Activated CD8-positive, alpha-beta memory T cell treated with anti-CD3 and anti-CD28 coated beads for 4 hours (primary cell): ENCODE measurements at places on chromosomes 3 and 15.

DNA sequence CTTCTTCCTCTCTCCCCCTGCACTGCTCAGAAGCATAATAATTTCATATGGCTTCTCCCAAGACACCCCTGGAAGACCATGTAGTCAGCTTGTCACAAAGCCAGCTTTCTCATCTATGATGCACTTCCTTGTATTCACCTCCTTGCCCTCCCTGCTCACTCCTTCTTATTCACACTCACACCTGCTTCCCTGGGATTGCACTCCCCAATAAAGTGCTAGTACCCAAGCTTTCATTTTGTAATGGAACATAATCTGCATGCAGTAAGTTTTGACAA, 76.9 kb upstream of the FRMD4B start:
- DNase-seq, result no peak

DNA sequence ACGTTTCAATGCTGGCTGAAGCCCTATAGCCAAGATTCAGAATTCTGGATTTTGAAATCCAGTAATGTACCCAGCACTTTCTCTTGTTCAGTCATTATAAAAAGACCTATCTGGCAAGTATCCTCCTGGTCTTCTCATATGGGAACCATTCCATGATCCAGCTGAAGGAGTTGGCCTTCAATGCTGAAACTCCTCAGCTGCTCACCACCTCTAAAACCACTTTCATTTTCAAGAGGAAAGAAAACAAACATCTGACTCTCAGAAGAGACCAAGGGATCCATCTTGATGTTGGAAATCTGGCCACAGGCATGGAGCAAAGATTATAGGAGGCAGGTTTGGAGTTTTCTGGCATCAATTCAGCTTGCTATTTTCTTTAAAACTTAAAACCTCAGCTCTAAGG, 235.4 kb downstream of the FMN1 start:
- no peak for DNase-seq

DNA sequence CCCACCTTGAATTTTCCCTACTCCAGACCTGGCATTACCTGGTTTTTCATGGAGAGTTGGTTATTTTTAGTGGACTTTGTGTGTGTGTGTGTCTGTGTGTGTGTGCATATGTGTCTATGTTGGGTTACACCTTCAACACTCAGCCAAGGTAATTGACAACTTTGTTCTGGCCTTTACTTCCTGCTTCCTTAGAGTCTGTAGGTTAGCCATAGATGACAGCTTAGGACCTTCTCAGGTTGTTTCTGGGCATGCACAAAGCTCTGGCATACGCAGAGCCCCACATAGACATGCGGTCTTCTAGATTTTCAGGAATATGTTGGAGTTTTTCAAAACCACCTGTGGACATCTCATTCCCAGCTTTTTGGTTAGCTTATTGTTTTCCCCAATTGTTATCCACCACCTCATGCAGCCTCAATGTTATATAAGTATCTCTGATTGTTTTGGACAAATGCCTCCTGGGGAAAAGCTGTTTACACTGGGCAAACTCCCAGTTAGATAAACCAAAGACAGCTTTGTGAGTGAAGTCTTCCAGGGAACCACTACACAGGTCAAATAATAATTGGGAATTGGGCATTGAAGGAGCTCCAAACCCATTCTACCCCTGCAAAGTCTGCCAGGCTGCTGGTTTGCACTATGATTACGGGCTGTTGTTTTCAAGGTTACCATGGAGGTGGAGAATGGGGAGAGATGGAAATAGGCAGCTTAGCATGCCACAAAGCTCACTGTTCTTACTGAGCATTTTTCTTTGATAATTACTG, 201.2 kb downstream of the ADAMTSL3 start:
- no peak for DNase-seq

GRCh38 chr15:67685008-67685599, 140.2 kb upstream of the SKOR1 start:
- no peak for DNase-seq

DNA sequence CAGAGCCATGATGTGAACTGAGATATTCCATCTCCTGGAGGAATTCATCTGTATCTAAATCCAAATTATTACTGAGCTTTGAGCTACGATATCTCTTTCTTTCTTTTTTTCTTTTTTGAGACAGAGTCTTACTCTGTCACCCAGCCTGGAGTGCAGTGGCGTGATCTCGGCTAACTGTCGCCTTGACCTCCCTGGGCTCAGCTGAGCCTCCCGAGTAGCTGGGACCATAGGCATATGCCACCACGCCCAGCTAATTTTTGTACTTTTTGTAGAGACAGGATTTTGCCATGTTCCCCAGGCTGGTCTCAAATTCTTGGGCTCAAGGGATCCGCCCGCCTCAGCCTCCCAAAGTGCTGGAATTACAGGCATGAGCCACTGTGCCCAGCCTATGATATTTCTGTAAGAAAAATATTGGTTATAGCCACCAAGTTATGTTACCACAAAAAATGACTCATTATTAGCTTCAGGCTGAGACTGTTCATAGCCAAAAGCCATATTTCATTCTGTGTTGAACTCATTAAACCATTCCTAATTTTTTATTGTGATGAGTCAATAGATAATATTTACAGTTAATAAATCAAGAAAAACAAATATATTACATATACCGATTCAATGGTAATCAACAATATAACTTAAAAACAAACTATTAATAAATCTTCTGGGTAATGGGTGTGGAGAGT, 27.1 kb upstream of the SLC30A4 start:
- DNase-seq, result no peak

GRCh38 chr3:155938409-155938808, 68.0 kb downstream of the GMPS start:
- no peak for DNase-seq

- DNase-seq, result no peak
Measured at GRCh38 chr3:141600331-141600730, 113.5 kb downstream of the RASA2 start.

- DNase-seq, result no peak
Measured at GRCh38 chr3:168094580-168094876, 1.2 kb downstream of the GOLIM4 start.

- DNase-seq, result no peak
Measured at GRCh38 chr3:192921793-192922192, 4.1 kb upstream of the MB21D2 start.

DNA sequence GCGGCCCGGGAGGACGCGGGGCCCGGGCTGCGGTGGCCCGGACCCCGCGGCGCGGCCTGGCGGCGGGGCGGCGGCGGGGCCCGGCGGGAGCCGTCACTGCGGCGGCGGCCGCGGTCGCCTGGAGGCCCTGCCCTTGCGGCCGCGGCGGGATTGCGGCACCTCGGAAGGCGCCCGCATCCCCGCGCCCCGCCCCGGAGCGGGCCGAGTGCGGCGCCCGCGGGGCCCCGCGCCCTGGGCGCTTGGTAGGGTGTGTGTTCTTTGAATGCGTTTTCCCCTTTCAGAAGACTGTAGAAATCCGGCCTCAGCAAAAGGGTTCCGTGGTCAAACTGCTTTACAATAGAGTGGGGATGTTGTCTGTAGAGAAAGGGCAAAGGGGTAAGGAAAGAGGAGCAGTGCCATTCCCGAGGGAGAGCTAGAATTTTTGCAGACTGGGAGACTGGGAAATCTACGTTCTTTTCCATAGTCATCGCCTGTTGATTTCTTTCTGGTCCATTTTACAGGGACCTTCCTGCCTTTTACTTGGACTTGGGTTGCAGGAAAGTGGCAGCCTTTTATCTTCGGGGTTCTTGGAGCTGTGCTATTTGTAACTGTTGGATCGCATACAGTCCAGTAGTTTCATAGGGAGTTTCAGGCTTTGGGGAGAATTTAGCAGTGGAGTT, 630 bp downstream of the SNRK start:
- no peak for DNase-seq

GRCh38 chr3:187518207-187518606, 150.0 kb downstream of the RTP4 start:
- no peak for DNase-seq

- no peak for DNase-seq
Measured at GRCh38 chr3:25515171-25515570, 87.1 kb downstream of the RARB start.

GRCh38 chr3:101902041-101902440, 52.7 kb downstream of the NFKBIZ start:
- no peak for DNase-seq

DNA sequence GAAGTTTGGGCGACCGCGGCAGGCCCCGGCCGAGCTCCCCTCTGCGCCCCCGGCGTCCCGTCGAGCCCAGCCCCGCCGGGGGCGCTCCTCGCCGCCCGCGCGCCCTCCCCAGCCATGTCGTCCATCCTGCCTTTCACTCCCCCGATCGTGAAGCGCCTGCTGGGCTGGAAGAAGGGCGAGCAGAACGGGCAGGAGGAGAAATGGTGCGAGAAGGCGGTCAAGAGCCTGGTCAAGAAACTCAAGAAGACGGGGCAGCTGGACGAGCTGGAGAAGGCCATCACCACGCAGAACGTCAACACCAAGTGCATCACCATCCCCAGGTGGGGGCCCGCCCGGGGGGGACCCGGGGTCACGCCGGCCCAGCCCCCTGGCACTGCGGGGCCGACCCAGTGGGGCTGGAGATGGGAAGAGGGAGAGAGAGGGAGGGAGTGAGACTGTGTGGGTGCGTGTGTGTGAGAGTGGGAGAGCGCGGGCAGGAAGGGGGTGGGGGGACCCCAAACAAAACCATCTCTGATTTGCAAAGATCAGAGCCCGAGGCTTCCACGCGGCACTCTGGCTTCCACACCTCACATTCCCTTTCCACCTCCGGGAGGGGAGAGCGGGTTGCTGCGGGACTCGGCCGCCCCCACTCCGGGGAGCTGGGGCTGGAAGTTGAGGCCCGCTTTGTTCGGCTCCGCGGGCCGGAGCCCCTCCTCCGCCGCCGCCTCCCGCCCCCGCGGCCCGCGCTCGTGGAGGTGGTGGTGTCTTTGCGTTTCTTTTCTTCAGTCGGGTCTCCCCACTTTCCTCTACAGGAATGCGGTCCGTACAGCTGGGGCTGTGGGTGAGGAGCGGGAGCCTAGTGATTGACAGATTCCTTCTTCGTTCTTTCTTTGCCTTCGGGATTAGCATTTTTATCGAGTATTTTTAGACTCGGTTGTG, 898 bp downstream of the SMAD3 start:
- no peak for DNase-seq

DNA sequence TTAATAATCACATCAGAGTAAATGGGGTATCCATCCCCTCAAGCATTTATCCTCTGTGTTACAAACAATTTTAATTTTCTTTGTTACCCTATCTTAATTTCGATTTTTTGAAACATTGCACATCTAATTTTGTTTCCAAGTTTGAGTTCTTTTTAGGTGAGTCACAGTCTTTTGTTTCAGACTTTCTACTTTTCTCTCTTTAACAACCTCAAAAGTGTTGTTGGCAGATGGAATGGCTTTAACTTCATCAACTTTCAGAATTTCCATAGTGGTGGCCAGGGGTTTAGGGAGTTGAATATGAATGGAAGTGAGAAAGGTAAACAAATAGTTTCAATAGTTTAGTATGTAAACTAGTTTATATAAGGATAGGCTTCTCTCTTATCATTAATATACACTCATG, 223.0 kb upstream of the MLF1 start:
- no peak for DNase-seq

- DNase-seq, result no peak
Measured at GRCh38 chr3:13042715-13043271, 30.4 kb downstream of the IQSEC1 start.

DNA sequence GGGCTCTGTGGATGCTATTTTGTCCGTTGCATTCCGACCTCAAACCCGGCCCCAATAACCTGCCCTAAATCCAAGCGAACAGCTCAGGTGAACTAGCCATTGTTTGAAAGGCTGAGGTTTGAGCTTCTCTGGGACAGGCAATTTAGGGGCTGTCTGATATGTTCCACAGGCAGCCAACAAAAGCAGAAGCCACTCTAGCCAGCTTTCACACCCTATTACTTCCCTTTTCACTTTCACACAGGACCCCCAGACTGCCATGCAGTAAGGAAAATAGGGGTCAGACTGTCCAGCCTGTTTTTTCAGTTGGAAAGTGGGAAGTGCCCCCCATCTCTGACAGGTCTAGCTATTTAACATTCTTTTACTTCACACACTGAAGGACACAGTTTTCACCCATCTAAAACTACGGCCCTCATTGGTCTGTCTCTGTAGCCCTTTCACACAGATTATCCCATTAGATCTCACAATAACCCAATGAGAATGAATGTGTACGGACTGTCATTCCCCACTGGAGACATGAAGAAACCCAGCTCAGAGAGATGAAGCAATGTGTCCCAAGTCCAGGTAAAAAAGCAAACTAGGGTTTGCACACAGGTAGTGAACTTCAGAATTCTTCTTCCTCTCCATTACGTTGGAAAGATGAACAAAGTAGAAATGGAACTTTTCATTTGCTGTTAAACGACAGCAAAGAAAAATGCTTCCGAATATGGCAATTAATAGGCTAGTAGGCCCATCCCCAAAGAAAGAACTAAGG, 1.9 kb downstream of the CCDC12 start:
- DNase-seq, result no peak

DNA sequence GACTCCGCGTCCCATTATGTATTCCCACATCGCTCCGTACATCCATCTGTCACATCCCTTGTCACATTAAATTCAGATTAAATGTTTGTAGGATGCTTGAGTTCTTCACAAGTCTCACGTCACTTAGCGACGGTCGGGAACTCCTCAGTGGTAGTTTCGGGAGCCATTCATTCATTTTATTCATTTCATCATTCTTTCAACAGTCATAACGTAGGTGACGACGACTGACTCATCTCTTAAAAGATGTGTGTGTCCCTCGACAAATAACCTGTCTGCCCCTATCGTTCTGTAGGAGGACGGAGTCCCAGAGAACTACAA, 272 bp upstream of the SRPRB start:
- DNase-seq, result no peak

- no peak for DNase-seq
Measured at GRCh38 chr3:88002448-88002847, 56.4 kb downstream of the CGGBP1 start.

DNA sequence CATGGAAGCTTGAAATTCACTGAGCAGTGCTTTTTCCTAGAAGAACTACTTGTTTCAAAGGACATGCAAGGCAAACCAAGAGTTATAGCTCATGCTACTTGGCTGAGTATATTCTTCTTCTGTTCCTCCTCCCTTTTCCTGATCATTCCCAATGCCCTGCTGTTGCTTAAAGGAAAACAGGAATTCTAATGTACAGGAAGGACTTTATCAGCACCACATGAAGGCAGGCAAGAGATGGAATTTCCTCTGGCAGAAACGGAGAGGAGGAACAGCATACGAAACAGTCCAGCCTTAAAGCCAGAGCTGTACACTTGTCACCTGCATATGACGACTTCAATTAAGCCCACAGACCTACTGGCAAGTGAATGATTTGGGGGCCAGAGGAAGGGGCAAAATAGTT, 15.7 kb downstream of the MEIS2 start:
- DNase-seq, result no peak

DNA sequence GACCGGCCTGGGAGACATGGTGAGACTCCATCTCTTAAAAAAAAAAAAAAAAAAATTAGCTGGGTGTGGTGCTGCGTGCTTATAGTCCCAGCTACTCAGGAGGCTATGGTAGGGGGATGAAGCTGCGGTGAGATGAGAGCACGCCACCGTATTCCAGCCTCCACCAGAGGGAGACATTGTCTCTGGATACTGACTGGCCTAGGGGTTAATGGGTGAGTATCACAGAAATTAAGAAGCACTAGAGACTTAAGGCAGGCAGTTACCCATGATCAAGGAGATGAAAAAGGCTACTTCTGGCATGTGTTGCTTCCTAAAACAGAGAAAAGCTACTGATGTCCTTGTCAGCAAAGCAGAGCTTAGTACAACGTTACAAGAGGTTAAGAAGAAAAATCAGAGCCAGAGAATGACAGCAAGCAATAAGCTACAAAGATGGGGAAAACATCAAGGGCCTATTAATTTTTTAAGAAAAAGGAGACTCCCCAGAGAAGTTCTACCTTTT, 8.6 kb downstream of the TFRC start:
- peak; percentile 44 for DNase-seq

GRCh38 chr3:185153861-185154629, 1.2 kb upstream of the C3orf70 start:
- no peak for DNase-seq
